AG04450 (cell line): ENCODE measurements at places on chromosomes 7 and 10.

GRCh38 chr7:94510582-94511496 lies 1.2 kb downstream of the CASD1 start:
- DNase-seq, result no peak

DNA sequence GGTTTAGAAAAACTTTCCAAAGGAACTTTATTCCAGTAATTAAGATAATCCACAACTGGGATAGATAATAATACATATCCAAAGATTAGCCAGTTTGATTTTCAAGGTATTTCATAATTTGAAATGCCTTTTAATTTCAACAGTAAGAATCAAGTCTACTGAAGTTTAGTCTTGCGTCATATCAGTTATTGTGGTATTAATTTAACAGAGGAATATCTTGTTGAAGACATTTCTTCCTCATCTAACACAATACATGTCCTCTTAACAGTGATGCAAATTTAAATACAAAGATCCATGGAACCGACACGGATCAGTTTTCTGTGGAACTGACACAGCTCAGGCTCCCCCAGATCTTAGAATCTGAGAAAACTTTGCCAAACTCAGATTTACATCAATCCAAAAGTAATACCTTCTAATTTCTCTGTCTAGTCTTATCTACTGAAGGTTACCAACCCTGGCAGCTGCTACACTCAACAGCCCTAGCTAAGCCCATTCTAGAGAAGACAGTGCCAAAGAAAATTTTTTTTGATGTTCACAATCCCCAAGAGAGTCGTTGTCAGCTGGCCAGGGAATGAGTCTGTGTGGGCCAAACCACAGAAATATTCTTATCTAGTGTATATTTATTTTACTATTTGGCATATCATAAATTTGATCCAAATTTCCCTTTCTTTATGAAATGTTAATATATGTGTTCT lies 365.2 kb upstream of the MEOX2 start:
- DNase-seq, result no peak

- no peak for DNase-seq
Observed at GRCh38 chr10:123143162-123143824, 4.6 kb upstream of the HMX2 start.

DNA sequence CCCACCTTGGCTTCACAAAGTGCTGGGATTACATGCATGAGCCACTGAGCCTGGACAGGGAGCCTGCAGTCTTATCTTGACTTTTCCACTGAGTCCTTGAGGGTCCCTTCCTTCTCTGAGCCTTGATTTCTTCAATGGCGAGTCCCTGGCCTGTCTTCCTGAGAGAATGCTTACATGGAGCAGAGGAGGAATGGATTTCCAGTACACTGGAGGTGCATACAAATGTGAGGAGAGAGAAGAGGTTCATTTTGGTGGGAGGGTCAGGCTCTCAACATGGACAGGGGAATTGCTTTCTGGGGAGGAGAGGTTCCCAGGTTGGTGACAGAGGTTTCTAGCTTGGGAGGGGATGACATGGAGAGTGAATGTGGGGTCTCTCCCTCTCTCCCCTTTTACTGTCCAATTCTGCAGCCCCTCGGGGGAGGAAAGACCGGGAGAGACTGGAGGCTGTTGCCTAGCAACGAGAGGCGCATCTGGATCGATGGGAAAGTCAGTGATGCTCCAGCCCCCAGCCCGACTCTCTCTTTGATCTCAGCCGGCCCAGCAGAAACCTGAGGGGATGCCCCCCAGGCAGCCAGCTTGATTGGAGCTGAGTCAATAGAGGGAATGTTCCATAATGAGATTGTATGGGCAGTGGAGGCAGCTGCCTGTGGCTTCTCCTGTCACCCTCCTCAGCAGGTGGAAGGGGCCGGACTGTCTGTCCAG lies 14.8 kb downstream of the SRRM3 start:
- DNase-seq, result no peak

- DNase-seq, result no peak
Observed at GRCh38 chr7:83415840-83416239, 233.1 kb downstream of the SEMA3E start.

- DNase-seq, result no peak
Observed at GRCh38 chr7:16187131-16187530, 234.2 kb downstream of the CRPPA start.
